ENCODE measurements at places on chromosomes 5 and 9.

DNA sequence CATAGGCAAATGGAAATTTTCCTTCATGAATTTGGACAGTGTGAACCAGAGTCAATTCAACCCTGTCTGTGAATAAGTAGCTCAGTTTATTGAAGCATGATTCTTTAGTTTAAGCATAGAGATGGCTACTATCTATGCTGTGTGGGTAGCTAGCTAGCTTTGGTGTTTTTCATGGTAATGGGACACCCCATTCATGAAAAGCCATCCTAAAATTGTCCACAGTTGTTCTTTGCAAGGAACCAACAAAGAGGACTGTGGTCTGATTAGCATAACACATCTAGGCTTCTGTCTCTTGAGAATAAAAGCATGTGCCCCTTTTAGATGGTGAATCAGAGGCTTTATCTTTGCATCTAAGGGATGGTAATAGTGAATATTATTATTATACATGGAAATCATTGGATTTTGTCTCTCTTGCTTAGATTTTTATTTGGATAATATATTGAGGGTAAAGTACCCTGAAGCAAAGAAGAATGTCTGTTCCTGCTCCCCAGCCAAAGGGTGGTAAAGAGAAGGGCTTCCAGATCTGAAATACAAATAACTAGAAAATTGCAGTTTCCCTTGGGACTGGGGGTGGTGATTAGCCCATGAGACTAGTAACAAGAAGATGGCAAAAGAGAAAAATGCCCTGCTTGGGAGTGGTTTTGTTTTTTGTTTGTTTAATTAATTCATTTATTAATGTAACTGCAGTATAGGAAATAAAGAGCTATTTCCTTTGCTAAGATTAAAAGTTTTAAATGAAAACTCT is 624.2 kb upstream of the ZNF608 start:
- DNase-seq: no peak

GRCh38 chr5:53170746-53171349 is 61.3 kb upstream of the MOCS2 start:
- DNase-seq: peak; percentile 42

- DNase-seq: peak; percentile 58
Measured at GRCh38 chr5:113201715-113202114, 225.1 kb downstream of the DCP2 start.

GRCh38 chr5:120158211-120158610 is 305.9 kb upstream of the PRR16 start:
- no peak for DNase-seq

DNA sequence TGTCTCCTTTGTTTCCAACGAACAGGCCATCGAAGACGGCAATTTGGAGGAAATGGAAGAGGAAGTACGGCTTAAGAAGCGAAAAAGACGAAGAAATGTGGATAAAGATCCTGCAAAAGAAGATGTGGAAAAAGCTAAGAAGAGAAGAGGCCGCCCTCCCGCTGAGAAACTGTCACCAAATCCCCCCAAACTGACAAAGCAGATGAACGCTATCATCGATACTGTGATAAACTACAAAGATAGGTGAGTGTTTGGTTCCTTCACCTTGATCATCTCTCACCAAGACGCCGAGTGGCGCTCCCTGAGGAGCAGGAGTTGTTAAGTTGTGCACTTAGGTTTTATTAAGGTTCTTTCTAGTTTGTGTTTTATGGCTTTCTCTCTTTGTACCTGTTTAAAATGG is 146.5 kb downstream of the SMARCA2 start:
- no peak for DNase-seq

- DNase-seq: no peak
Measured at GRCh38 chr5:96288166-96288844, 144.7 kb downstream of the PCSK1 start.

All from fibroblast of skin of abdomen (primary cell).